ENCODE measurements at places on chromosomes 5 and 9. TPM values are rescaled to one million over a fixed set of nuclear protein-coding genes. Genes with fewer than 3 reads are reported as not detected.

Gene FREM1
- total RNA-seq, result 0.95 TPM

Gene CARTPT
- not detected for total RNA-seq

DNA sequence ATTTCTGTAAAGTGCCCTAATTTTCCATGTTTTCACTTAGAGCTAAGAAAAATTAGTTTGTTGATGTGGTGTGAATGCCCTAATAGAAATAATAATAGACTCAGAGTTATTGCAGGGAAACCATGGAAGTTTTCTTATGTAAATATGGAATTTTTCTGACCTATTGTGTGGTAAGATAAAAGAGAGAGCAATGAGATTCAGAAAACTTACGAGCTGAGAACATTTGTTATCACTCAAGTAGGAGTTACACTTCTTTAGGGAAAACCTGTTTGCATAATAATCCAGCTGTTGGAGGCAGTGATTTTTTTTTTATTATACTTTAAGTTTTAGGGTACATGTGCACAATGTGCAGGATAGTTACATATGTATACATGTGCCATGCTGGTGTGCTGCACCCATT is 39.2 kb downstream of the PRR16 start:
- DNase-seq, result no peak

DNA sequence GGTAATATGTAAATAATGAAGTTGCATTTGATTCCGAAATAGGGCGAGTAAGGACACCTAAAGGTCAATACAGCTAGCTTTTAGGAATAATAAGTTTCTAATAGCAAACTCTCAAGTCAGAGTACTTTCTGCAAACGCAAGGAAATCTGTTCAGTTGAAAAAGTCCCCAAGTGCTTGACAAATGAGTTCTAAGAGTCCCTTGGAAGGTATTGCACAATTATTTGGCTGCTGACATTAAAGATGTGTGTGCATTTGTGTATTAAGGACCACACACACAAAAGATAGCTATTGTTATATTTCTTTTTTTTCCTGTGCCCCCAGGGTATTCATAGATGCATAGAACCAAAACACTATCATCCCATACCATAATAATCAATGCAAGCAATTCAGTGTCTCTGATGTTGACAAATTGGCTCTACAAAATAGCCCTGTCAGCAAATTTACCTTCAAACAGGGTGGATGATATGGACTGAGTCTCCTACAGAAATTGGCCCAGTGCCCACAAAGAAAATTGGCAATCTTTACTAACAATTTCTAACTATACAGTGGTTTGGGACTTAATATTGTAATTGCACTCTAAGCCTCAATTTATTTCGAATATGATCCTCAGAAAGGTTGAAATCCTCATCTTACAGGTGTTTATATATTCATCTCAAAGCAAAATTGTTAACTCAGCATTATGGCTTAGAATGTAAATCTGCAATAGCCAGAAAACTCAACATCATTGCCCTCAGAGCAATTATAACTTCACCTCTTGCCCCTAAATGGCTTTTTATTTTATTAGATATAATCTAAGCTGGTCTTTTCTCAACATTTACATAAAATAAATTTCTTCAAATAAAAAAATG is 827.2 kb downstream of the MAT2B start:
- no peak for DNase-seq

Gene C6
- total RNA-seq, result not detected

Data from esophagus squamous epithelium (tissue), 5 donors.